Dermis blood vessel endothelial cell (primary cell): ENCODE measurements at places on chromosomes 2 and 18. TPM values are rescaled to one million over a fixed set of nuclear protein-coding genes. Genes with fewer than 3 reads are reported as not detected.

Gene CRYGD
- not detected in 2 replicates for total RNA-seq

Gene CRYGC
- total RNA-seq, result not detected in 2 replicates

Gene DPYSL5
- not detected in 2 replicates for total RNA-seq

Gene SLC20A1
- total RNA-seq, result 31.1 and 75.5 TPM in 2 replicates

Gene COLEC12
- total RNA-seq, result 45.1 and 64.2 TPM in 2 replicates
